IPS DF 6.9 (cell line): ENCODE measurements at places on chromosomes 2 and 18.
A peak's percentile ranks its signal among the peaks of the same experiment; 100 is the strongest.

DNA sequence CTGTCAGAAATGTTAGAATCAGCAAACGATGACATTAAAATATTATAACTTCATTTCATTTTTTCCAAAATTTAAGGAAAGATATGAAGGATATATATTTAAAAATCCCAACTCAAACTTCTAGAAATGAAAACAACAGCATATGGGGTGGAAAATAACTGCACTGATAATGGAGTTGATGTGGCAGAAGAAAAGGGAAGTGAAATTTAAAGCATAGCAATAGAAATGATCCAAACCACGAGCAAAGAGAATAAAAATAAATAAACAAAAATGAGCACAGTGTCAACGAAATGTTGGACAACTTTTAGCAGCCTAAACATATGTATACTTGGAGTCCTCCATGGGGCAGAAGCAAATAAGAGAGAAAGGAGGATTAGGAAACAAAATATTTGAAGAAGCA lies 280.2 kb downstream of the KCNJ3 start:
- DNase-seq: no peak

DNA sequence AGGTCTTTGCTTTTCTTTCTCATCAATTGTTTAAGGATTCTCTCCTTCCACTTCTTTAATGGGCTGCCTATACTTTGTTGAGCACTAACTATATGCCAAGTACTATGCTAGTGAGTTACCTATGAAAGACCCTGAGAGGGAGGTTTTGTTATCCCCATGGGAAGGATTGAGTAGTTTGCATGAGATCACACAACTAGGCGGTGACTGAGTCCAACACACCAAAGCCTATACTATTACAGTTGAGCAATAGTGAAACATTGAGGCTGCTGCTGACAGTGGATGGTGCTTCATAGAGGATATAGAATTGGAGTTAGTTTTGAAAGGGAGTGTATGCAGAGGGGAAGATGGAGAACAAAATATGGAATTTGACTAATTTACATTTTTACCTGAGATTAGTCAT lies 15.8 kb downstream of the NABP1 start:
- no peak for DNase-seq

GRCh38 chr2:122528061-122528460 lies 772.6 kb downstream of the TSN start:
- DNase-seq: no peak

- DNase-seq: peak; percentile 31
Observed at GRCh38 chr18:72830109-72830508, 37.7 kb downstream of the NETO1 start.

DNA sequence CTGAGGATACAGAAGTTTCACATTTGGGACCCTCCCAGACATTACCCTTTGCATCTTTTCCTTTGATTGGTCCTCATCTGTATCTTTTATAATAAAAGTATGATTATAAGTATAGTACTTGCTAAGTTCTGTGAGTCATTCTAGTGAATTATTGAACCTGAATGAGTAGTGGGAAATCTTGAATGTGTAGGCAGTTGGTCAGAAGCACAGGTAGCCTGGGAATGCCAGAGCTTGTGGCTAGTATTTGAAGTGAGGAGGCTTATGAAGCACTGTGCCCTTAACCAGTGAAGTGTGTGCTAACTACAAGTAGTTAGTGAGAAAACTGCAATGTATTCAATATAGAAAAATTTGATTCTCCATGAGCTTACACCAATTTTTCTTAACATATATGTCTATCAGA lies 257.6 kb downstream of the GRB14 start:
- no peak for DNase-seq

DNA sequence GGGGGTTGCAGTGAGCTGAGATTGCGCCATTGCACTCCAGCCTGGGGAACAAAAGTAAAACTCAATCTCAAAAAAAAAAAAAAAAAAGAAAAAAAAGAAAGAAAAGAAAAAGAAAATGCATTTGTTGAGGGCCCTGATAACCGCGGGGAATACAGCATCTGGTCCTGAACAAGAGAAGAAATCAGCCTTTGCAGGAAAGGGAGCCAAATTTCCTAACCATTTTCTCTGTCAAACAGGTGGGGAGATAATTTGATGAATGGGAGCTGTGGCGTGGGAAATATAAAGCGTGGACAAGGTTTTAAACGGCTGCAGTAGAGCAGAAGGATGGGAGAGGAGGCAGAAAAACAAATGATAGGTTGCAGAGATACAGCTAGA lies 864 bp downstream of the E2F6 start:
- DNase-seq: no peak

GRCh38 chr2:172470958-172471922 lies 43.9 kb downstream of the ITGA6 start:
- no peak for DNase-seq

GRCh38 chr18:67428805-67429204 lies 87.7 kb downstream of the DSEL start:
- DNase-seq: no peak

- DNase-seq: no peak
Observed at GRCh38 chr2:164386231-164386630, 235.1 kb downstream of the GRB14 start.

DNA sequence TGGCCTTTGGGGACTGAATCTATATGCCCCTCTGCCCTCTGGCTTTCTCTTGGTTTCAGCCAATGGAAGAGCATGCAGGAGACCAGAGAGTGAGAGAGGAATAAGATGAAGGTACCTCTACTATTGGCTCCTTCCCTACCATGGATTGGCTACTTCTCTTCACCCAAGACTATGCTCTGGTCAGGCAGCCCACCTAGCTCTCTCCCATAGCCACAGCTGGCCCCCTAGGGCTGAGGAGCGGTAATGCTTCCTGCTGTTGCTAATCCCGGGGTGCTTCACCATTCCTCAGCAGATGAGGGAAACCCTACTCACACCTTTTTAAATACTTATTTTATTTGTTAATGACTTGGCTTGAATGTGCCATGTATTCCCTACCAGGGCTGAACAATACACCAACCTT lies 142.4 kb downstream of the MREG start:
- DNase-seq: peak; percentile 20

DNA sequence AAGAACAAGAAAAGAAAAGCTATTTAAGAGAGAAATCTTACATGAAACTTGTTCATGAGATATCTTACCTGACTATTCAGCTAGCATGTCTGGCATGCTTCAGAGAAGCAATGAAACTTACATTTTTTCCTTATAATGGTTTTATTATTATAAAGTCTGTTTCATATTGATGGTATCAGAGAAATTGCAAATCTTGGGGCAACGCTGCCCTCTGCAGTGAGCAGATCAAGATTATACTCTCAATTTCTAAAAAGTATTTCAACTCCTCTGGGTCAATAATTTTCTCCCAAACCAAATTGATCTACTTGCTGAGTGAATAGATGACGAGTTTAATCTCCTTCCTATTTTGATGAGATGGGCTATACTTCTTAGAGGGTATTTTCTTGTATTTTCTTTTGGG lies 235.6 kb downstream of the NUP35 start:
- DNase-seq: no peak

DNA sequence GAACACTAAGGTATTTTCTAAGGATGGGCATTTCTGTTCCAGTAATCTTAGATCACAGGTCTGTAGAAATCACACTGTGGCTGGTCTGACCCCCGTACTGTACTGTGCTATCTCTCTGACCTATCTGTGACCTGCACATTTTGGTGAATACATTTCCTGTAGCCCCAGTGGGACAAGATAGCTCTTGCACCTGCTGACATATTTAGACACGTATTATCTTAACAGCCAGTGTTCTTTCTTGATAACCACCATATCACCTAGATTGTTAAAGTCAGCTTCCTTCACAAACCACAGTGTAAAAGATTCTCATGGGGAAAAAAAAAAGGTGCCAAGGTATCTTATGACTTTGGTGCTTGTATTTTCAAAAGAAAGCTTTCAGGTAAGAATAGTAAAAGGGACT lies 39.8 kb upstream of the TMEM247 start:
- no peak for DNase-seq

GRCh38 chr2:193409951-193410350 lies 1215.2 kb upstream of the TMEFF2 start:
- no peak for DNase-seq

DNA sequence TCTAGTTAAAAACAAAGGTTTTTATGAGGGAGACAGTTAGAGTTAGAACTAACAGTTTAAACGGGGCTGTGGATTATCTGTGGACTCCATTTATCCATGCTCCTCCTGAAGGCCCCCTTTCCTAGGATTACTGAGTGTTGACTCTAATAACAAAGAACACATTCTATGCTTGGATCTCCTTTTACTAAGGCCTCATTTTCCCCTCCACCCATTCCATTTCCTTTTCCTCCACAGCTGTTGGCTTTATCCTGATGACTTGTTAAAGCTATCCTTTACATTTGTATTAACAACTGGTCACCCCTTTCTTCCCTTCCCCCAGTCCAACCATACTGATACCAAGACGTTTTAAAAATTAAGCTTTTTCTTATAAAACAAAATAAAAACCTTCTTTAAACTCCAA lies 220.6 kb downstream of the SRBD1 start:
- DNase-seq: peak; percentile 33

- no peak for DNase-seq
Observed at GRCh38 chr2:80530442-80531064, 226.0 kb upstream of the LRRTM1 start.

DNA sequence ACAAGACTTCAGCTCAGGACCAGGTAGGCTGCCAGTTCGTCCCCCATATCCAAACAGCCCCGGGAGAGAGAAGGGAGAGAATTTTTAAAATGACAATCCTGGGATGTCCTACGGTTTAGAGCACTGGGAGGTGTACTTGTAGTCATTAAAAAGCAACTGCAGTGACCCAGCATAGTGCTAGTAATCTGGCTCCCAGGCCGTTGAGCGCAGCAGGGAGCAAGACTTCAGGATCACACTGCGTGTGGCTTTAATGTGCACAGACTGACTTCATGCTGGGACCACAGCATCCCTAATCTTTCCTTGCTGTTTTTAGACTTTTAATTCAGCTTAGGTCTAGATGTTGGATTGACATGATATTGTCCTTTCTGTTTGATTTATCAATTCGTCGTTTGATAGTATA lies 219.3 kb upstream of the FOSL2 start:
- no peak for DNase-seq

DNA sequence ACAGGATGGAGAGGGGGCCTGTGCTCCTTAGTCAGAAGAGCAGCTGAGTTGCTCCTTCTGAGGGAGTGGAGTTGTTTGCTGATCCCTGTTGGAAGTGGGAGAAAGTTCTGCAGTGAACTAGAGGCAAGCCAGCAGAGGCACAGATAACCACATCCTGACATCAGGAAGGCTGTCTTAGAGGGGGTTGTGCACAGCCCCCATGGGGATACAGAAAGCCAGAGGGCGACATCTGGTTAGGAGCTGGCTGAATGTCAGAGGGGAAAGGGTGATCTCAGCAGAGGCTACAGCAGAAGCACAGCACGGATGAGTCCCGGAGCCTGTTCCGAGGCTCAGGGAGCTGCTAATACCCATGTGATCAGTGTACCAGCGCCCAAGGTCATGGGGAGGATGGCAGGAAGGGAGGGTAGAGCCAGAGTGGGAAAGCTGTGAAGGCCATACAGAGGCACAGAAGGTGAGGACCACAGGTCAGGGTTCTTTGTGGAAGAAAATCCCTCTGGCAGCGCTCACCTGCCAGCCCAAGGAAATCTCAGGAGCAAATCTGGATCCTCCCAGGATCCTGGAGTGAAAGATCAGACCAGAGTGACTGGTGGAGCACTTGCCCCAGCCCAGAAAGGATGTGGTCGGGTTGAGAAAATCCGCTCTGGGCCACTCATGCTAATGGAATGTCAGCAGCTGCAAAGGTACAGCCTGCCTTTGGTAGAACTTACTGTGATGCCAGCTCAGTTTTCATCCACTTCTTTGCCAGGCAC lies 111.8 kb downstream of the STPG4 start:
- DNase-seq: no peak

- no peak for DNase-seq
Observed at GRCh38 chr2:234308813-234309195, 188.1 kb downstream of the ARL4C start.

GRCh38 chr18:74715865-74716712 lies 118.4 kb downstream of the ZNF407 start:
- no peak for DNase-seq

GRCh38 chr2:9796056-9797010 lies 46.9 kb upstream of the TAF1B start:
- no peak for DNase-seq

- no peak for DNase-seq
Observed at GRCh38 chr2:195537811-195538210, 119.2 kb upstream of the SLC39A10 start.

GRCh38 chr2:50529600-50530218 lies 502.2 kb downstream of the NRXN1 start:
- peak; percentile 25 for DNase-seq

DNA sequence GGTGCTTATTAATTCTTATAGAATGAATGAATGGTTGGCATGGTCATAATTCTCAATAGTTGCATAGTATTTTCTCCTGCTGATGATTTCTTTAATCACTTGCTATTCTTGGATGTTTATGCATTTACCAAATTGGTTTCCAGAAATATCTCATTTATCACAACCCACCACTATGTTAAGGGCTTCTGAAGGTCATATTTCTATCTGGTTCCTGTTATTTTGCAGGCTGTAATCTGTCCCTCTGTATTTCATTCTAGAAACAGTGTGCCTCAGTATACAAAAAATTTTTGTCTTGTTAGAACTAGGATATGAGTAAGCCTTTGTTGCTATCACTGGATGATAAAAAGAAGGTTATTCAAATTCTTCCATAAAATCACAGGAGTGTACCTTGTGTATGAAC lies 6.1 kb upstream of the ATP8B1 start:
- no peak for DNase-seq

DNA sequence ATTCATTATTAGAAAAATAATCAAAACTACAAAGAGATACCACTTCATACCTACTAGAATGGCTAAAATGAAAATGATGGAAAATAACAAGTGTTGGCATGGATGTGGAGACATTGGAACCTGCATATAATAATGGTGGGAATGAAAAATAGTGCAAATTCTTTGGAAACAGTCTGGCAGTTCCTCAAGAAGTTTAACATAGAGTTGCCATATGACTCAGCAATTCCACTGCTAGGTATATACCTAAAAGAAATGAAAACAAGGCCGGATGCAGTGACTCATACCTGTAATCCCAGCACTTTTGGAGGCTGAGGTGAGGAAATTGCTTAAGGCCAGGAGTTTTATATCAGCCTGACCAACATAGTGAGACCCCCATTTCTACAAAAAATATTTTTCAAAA lies 41.6 kb upstream of the ACYP2 start:
- DNase-seq: no peak

DNA sequence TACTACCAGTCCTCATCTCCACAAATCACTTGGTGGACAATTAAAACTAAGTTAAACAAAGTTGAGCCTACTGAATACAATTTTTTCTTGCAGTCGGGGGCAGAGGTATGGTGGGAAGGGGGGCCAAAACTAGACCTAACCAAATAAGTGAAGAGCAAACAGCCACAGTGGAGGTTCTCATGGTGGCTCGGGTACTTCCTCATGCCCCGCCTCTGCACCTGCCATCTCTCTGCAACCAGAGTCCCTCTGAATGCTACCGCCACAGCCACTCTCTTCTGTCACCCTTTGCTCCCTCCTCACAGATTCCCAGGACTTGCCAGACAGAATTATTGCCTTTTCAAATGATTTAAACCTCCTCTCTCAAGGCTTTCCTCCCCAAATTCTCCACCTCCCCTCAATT lies 204.2 kb downstream of the TMEM247 start:
- DNase-seq: no peak
